ENCODE measurements at places on chromosomes 2 and 18.

- DNase-seq: no peak
Measured at GRCh38 chr2:112003576-112004252, 51.4 kb upstream of the TMEM87B start.

- DNase-seq: no peak
Measured at GRCh38 chr18:7452331-7452730, 114.8 kb upstream of the PTPRM start.

GRCh38 chr2:229022071-229022470, 249.0 kb downstream of the PID1 start:
- DNase-seq: no peak

GRCh38 chr18:79542213-79542612, 137.4 kb upstream of the CTDP1 start:
- no peak for DNase-seq

GRCh38 chr2:43455296-43455695, 140.5 kb downstream of the THADA start:
- DNase-seq: no peak

- no peak for DNase-seq
Measured at GRCh38 chr2:194700726-194701125, 956.3 kb upstream of the SLC39A10 start.

DNA sequence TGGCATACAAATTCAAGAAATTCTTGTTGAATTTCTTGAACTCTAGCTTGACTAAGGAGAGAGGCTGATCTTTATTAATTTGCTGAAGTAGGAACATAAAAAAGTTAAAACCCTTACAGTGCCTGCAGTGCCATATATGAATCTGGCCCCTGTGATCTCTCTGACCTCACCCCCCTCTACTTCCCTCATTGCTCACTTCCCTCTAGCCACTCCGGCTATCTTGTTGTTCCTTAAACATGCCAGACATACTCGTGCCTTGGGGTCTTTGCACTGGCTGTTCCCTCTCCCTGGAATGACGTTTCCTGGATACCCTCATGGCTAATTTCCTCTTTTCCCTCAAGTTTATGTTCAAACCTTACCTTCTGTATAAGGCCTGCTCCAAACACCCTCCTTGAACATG, 246.3 kb upstream of the SIX2 start:
- no peak for DNase-seq

DNA sequence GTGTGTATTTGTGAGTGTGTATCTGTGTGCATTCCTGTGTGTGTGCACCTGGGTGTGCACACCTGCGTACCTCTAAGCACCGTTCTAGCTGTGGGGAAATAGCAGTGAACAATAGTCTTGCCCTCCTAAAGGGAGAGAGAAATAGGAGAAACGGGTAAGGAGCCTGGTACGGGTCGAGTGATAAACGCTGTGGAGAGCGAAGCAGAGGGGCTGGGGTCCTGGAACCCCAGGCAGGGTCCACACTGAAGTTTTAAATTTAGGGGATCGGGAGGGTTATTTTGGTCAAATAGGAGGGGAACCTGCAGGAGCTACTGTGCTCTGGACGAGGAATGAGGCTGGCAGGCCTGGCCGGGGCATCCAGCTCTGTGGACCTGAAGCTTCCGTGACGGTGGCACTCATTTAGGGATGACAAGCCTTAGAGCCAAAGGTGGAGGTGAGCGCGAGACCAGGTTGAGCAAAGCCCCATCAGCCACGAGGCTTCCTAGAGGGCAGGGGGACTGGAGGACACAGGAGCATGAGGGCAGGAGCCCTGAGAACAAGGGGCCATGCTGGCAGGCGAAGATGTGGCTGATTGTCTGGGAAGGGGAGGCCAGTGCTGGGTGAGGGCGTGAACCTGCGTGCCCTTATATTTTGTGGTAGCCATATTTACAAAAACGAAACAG, 188.0 kb downstream of the RTP5 start:
- DNase-seq: no peak

DNA sequence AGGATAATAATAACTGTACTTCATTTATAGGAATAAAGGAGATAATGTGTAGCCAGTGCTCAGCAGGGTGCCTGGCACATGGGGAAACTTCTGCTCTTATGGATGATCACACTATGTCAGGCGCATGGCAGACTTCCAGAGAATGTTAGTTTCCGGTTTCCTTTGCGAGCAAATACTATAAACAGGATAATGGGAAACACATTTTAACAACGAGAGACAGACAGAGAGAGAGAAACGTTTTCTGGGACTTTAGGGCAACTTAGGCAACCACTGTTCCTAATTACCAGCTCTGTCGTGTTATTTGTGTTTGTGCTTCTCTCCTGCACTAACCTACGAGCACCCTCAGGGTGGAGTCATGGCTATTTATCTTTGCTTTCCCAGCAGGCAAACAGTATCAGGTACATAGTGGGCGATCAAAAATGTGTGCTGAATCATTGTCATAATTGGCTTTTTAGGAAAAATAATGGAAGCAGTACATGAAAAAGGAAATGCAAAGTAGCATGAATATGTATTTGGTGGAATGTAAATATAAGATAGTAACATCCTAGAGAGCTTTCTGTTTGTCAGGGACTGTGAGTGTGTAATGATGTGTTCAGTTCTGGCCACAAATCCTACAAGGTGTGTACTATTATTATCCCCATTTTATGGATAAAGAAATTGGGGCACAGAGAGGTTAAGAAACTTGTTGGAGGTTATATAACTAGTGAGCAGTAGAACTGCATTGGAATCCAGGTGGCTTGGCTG, 36.8 kb upstream of the IGFBP2 start:
- no peak for DNase-seq

DNA sequence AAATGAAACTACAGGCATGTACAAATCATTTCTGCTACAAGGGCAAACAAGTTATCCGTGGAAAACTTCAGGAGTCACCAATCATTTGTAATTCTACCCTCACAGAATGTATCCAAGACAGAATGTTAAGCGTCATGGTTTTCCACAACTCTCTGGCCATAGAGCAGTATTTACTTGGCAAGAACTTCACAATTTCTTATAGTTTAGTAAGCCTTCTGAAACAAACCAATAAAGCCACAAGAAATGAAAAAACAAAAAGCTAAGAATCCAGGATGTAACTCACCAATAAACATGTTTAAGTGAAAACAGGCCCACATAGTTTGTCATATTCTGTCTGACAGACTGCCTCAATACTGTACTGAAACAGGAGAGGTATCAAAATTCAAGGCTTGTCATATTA, 70.3 kb downstream of the LNPK start:
- no peak for DNase-seq

GRCh38 chr18:56647071-56647470, 4.1 kb upstream of the WDR7 start:
- DNase-seq: no peak

GRCh38 chr2:62604336-62604735, 98.3 kb upstream of the TMEM17 start:
- no peak for DNase-seq

DNA sequence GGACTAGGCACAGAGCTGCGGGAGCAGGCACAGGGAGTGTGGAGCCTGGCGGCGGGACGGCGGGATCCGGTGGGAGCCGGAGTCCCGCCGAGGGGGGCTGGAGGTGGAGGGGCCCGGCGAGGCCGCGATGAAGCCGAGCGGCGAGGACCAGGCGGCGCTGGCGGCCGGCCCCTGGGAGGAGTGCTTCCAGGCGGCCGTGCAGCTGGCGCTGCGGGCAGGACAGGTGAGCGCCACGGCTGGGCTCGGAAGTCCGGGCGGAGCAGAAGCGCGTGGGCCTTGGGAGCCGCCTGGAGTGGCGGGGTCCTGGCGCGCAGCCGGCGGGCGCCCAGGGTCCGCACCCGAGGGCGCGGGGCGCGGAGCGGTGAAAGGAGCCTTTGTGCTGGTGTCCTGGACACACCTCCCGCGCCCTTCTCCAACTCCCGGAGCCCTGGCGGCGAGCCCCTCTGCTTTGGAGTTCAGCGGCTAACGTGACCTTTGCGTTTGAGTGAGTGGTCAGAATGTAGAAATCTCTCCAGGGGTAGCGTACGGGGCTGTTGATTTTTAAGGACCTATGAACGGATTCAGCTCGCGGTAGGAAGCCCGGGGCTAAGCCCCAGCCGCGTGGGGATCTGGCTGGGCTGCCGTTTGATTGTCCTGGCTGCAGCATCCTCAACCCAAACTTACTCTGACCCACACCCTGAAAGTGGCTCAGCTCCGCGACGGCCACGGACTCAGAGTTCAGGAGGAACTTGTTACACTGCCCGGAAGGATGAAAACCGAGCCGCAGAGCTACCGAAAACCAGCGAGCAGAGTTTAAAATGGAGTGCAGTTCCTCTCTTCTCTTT, 448 bp downstream of the IMPA2 start:
- DNase-seq: no peak

DNA sequence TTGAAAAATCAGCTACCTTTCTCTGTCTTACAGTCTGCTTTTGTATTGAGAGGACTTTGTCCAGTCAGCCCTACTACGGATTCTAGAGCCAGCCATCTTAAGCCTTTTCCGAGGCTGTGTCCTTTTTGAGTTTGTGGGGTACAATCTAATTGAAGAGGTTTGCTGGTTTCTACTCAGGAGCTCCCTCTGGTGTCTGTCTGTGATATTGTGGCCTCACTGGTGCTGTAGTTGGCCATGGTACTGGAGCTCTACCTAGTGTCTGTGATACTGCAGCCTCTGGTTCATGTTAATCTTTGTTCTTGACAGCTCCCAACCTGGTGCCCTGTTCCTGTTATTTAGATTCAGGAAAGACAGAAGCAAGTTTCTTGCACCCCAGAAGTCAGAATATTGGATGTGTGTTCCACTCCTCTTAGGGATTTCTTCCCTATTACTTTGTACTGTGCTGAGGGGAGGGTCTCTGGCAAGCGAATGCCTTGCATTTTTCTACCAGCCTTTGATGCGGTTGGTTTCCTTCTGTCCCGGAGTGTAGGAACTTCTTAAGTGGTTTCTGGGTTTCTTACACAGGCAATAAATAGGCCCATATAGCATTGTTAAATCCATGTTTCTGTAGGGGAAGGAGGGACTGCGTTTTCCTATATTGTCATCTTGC, 78.5 kb downstream of the ACSL3 start:
- DNase-seq: peak; percentile 23

GRCh38 chr18:55286257-55286825, 301.7 kb downstream of the TCF4 start:
- DNase-seq: no peak

- DNase-seq: no peak
Measured at GRCh38 chr18:8208716-8209115, 400.5 kb upstream of the RAB12 start.

GRCh38 chr18:77147418-77147852, 14.9 kb upstream of the MBP start:
- DNase-seq: no peak

- DNase-seq: no peak
Measured at GRCh38 chr18:47912343-47912742, 18.1 kb downstream of the SMAD2 start.

GRCh38 chr2:38116762-38117161, 40.8 kb upstream of the CYP1B1 start:
- DNase-seq: no peak

DNA sequence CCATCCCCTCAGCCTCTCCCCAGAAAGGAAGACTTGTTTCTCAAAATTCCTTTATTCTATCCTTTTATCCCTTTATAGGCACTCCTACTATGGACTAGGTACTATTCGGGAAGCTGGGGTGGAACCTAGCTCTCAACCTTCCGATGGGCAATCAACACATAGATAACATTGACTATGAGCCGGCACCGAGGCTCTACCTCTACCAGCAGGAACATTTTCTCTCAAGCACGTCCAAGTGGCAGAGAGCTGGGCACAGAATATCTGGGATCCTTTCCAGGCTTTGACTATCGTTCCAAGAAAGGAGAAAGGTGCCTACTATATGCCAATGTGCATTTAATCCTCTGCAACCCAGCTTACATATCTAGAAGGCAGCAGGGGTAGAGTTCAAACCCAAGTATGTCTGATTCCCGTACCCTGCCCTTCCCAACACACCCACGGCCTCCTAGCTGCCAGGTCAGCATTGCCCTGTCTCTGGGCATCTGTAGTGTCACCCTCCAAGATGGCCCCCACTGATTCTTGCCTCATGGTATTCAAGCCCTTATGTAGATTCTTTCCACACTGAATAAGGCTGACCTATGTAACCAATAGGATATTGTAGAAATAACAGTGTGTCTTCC, 28.3 kb downstream of the TNS1 start:
- no peak for DNase-seq

DNA sequence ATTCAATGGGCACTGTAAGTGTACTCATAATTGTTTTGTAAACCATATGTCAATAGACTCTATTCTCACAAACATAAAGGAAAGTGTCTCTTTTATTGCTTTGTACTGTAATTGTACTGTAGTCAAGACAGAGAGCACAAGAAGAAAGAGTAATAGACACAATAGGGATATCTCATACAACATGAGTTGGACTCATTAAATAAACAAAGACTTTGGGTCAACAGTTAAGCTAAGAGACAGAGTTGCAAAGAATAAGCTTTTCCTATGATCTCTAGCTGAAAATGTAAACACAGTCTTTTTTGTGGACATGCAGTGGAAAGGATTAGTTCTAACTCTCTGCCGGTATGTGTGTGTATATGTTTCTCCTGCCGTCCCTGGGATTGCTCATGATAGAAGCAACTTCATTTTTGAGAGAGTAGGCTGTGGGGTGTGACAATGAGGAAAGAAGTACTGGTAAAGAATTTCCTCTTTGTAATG, 13.9 kb upstream of the KYNU start:
- DNase-seq: no peak
